ENCODE measurements at places on chromosomes 7 and 10.

- DNase-seq: no peak
Measured at GRCh38 chr7:21140622-21141021, 287.3 kb upstream of the SP4 start.

DNA sequence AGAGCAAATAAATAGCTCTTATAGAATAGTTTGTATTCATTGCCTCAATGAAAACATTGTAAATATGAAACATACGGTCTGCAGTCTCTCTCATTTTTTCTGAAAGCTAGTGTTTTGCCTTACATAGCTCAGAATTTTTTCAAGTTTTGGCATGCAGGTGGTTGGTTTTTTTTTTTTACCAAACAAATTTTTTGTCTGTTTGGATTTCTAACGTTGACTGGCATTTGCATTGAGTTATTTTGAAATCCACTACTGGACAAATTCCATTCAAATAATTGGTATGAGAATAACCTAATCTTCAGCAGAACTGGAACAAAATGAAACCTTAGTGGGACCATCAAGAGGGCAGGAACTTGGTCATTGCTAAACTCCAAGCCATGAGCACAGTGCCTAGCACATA is 107.6 kb upstream of the SAMD8 start:
- DNase-seq: no peak

- DNase-seq: no peak
Measured at GRCh38 chr7:114183311-114184088, 231.1 kb upstream of the FOXP2 start.

- DNase-seq: peak; percentile 17
Measured at GRCh38 chr10:108375691-108376090, 1211.2 kb upstream of the SORCS1 start.

GRCh38 chr10:14142606-14143250 is 188.0 kb downstream of the FRMD4A start:
- no peak for DNase-seq

DNA sequence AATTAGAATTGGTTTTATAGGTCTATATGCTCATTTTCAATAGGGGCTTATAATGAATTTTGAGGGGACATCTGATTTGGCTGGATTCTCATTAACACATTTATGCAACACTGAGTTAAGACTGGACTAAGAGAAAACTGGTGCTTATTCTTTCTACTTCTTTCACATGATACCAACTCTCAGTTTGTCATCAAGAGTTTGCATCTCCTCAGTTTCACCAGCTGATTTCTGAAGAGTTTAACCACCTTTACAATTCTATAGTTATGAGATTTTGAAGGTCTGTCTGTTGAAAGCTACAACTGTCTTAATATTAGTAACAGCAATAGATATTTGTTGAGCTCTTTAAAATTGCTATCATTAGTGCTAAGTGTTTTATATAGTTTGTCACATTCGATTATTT is 867.0 kb upstream of the SORCS1 start:
- no peak for DNase-seq

DNA sequence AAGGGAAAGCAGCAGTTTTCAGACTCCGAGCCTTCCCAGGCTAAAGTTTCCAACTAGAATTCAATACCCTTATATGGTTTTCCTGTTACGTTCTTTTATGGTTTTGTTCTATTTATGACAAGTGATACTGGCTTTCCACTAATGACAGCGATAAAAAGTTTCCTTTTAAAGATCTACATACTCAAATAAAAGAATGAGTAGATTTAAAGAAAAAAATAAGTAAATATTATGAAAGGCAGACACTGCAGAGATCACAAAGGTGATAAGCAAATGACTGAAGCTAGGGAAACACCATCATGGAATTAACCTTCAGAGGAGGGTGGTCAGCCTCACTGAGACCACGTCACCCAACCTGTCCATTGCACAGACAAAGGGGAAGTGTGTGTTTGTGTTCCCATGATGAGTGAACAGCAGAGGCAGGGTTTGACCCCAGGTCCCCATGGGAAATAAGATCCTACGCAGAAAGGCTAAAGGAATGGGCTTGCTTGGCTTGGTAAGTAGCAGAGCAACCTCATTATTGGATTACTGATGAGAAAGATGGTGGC is 4.0 kb downstream of the VSIR start:
- DNase-seq: no peak

DNA sequence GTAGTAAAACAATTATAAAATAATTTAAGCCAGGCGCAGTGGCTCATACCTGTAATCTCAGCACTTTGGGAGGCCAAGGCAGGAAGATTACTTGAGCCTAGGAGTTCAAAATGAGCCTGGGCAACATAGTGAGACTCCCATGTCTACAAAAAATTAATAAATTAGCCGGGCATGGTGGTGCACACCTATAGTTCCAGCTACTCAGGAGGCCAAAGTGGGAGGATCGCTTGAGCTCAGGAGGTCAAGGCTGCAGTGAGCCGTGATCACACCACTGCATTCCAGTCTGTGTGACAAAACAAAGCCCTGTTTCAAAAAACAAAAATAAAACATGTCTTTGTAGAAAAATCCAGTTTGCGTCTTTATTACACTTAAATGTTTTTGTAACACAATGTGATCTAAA is 141.9 kb upstream of the KAT6B start:
- no peak for DNase-seq

DNA sequence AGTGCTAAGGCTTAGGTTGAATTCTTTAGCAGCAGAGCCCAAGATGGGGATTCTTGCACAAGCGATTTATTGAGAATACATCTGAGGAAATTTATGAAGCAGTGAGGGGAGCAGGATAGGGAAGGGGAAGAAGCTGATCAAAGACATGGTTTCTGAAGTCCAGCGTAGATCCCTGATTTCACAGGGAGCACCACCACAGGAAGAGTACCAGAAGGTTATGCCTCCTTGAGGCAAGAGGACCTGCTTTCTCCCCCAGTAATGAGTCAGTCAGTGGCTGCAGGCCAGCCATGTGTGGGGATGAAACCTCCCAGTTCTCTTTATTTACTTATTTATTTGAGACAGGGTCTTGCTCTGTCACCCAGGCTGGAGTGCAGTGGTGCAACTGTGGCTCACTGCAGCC is 35.0 kb upstream of the CBLL1 start:
- no peak for DNase-seq

- DNase-seq: no peak
Measured at GRCh38 chr10:30366829-30367228, 17.8 kb upstream of the MTPAP start.

- DNase-seq: no peak
Measured at GRCh38 chr10:86340176-86340990, 26.2 kb downstream of the GRID1 start.

GRCh38 chr10:86942441-86943315 is 14.7 kb downstream of the MMRN2 start:
- no peak for DNase-seq

- DNase-seq: no peak
Measured at GRCh38 chr7:64888901-64889685, 14.0 kb upstream of the ZNF273 start.

DNA sequence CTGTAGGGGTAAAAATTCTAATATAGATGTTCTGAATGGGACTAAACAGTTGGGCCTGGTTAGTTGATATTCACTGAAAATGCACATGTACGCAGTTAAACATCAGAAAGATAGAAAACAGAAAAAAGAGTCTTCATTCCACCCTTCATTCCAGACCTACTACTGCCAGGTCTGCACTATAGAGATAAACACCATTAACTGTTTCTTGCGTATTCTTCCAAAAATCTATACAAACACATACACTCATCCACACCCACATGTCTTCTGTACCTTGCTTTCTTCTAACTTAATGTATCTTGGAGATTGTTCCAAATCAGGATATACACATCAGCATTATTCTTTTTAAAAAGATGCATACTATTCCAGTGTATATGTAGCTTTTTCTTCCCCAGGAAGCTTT is 13.9 kb upstream of the CLEC2L start:
- no peak for DNase-seq

DNA sequence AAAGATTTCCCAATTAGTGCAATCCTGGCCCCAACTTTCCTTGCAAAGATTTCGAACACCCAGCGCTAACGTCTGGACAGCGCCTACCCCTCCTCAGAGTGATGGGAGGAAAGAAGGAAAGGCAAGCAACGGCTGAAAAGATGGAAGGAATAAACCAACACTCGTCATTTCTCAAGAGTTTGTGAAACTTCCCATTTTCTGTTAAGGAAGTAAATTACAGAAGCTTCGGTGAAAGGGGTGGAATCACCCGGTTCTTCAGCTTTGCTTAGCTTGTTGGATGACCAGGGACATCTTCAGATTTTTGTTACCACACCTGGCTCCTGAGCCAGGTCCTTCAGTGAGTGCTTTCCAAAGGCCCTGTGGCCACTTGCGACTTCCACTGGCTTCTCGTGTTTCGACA is 313.1 kb downstream of the SKIDA1 start:
- no peak for DNase-seq

DNA sequence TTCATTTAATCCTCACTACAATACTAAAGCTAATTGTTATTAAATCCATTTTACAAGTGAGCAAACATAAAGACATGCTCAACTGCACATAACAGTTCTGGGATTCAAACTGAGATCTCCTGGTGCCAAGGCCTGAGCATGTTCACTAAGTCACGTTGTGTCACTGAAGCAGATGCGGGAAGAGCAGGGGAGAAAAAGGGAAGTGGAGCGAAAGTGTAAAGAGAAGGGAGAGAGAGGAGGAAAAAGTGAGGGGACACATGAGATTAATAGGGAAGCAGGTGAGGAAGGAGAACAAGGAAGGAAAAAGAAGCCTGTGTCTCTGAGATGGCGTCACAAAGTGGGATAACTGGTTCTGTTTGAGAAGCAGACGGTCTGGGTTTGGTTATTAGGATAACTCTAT is 38.9 kb upstream of the KAT6B start:
- DNase-seq: no peak

DNA sequence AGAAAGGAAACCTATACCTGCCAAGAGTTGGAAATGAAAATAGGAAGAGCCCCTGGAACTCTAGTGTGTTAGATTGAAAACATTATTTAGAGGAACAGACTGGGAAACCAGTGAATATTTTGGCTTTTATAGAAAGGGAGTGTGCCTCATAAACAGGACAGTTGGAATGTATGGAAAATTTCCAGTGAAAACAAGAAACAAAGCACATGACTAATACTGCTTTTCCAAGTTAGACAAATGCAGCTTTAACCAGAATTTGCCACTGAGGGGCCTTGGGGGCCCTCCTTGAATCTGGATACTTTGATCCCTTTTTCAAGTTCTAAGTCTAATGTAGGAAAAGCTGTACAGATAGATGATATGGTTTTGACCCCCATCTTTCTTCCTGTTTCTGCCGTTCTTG is 21.2 kb downstream of the ITGB8 start:
- DNase-seq: no peak

DNA sequence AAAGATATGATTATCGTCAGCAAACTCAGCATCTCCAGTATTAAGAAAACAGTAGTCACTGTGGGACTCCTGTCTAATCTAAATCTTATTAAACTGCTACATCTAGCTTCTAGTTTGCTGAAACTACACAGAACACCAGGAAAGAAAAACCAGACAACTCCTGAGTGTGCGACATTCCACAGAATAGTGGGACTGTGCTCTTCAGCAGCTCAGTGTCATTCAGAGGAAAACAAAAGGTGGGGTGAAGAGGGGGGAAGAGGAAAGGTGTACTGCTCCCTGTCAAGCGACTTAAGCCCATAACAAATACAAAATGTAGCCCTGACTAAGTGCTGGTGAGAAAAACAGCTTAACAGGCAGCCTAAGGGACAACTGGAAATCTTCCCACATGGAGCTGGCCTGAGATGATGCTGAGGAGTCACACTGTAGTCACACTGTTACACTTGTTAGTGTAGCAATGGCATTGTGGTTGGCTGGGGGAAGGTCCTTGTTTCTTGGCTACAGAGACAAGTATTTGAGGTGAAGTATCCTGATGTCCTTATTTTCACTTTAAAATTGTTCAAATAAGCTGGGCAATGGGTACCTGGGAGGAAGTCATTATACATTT is 135.5 kb downstream of the USP6NL start:
- DNase-seq: no peak

DNA sequence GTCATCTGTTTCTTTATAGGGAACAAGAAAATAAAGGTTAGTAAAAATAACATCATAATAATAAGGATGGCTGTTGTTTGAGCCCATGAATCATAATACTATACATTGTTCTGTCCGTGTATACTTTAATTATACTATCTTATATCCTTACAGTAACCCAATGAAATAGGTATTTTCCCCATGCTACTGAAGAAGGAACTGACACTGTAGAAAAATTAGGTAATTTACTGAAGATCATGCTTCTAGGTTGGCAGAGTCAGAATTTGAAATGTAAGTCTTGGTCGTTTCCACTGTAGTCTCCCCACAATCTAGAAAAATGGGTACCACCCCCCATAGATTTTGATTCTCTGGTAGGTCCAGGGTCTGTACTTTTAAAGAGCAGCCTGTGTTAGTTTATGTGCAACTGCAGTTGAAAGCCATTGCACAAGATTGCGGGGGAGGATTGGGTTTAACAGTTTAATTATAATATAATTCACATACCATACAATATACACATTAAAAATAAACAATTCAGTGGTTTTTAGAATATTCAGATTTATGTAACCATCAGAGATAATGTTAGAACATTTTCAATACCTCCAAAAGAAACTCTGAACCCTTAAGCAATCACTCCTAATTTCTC is 47.7 kb downstream of the SHOC2 start:
- DNase-seq: no peak

- DNase-seq: no peak
Measured at GRCh38 chr7:117600911-117601310, 121.1 kb downstream of the CFTR start.

DNA sequence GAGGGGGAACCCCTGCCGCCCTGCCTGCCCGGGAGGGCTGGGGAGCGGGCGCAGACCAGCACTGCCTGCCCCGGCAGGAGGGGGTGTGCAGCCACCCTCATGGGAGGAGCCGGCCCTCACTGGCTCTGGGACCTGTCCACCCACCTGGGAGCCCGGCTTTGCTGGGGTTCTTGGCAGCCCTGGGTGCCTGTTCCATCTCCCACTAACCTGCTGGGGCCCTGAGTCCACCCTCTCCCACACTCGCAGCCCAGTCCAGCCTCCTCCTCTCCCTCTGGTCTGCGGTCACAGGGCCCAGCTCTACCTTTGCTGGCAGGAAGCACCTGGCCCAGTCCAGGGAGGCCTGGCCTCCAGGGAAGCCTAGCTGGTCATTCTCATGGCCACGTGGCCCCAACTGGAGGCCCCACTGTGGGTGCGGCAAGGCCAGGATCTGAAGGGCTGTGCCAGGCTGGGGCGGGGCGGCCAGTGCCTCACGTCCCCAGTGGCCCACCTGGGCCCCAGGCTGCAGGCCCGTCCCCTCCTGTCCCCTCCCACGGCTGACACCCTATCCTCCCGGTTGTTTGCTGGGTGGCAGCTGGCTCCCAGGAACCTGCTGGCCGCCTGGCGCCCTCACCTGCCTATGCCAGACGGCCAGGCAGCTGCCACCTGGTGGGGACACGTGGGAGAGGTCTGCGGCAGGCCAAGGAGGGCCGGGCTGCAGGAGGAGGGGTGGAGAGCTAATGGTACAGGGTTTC is at the start of gene TMEM184A:
Gene TMEM184A (minus strand): TSS at position 393 of the 731 bp plus-strand sequence. CDS start 721 bp downstream, outside the sequence.
- DNase-seq: no peak

GRCh38 chr7:78510580-78511188 is 712.1 kb downstream of the PHTF2 start:
- peak; percentile 43 for DNase-seq

GRCh38 chr7:149147752-149148653 is 750 bp downstream of the ZNF398 start:
- no peak for DNase-seq

All from fibroblast of the conjunctiva (primary cell).